Inflammatory macrophage (primary cell): ENCODE measurements at places on chromosomes 3 and 15.

DNA sequence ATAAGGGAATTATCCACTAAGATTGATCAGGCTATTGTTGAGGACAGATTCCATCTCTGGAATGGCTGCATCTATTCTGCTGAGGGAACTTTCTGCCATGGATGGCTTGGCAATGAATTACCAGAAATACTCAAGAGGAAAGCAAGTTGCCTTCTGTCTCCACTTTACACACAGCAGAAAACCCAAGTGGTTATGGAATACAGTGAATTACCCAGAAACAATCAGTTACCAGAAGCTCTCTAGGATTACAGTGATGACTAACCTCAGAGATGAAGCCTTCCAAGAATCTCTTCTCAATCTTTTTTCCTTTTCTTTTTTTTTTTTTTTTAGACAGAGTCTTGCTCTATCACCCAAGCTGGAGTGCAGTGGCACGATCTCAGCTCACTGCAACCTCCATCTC, 183.3 kb downstream of the WDR76 start:
- DNase-seq, result no peak

DNA sequence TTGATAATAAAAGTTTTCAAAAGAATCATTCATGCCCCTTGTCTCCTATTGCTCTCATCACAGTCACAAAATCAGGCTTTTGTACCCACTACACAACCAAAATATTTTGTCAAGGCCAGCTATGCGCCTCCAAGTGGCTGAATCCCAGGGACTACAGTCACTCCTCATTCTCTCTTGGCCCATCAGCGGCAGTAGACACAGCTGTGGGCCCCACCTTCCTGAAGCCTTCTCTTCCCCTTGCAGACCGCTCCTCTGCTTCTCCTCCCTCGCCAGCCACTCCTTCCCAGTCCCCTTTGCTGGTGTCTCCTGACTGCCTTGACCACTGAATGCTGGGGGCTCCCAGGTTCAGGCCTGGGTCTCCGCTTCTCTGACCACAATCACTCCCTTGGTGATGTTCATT, 52.1 kb downstream of the LSM3 start:
- no peak for DNase-seq

DNA sequence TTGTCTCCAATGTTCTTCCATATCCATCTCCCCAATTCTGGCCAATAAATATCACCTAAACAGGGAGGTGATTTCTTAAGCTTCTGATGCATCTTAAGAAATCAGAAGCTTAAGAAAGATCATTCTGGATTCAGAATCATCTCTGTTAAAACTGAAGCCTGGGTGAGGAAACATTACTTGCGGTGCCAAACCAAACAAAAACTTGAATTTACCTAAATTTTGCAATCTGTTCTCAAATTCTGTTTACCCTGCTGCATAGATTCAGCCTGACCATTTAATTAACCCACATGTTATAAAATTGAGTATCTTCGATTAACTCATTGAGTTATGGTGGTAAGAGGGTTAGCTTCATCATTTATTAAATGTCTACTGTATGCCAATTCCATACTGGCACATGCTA, 204.4 kb upstream of the ZNF385D start:
- DNase-seq, result no peak

DNA sequence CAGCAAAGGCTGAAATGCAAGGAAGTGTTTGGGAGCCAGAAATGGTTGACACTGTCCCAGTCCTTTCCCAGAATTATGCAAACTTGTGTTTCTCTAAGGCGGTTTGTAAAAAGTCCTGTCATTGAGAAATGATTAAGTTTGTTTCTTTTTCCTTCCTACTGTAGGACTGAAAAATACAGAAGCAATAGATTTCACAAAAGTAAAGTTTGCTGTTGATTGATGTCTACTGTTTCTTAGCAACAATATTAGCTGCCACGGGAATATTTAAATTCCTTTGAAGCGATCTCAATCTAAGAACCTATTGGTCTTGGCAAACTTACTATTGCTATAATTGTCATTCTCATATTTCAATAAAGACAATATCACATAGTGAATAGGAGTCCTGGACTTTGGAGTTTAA, 100.7 kb upstream of the IL12A start:
- no peak for DNase-seq

DNA sequence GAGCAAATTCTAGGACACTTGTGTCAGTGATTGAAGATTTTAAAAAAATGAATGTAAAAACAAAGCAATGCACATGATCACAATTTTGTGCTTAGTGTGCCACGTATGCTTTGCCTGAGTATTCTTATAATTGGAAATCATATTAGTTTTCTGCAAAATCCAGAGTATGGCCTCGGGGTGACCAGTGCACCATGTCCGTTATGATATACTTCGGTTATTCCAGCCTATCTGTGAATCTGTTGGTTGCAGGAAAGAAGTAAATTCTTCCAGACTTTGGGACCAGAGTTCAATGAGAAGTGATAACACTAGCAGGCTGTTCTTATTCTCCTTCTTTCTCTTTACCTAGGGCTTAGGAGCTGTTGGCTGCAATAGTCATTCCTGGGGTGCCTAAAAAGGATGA, 152.0 kb upstream of the TMC3 start:
- DNase-seq, result no peak

DNA sequence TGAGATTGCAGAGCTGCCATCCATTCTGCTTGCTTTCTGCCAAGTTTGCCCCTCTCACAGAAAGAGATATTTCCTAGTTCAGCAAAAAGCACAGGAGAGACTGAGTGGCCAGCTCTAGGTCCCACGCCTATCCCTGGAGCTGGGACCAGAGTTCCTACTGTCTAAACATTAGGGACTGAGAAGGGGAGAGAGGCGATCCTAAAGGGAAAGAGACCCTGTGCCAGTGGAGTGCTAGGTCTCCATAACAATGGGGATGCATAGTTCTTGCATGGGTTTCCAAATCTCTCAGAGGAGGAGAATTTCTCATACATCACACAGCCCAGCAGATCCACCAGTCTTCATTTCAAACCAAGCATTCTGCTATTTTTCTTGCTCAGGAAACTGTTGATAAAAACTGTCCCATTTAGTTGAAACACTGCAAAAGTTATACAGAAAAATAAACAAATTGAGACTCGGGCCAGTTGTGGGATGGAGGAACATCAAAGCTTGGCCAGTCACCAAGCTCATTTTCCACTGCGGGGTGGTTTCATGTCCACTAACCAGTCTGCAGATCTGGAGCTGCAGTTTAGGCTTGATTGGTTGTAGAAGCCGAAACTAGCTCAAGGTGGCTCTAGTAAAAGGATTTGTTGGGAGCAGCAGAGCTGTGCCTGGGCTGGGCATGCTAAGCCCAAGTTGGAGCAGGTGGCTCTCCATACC, 62.7 kb downstream of the EEFSEC start:
- no peak for DNase-seq

GRCh38 chr15:98666841-98667240, 18.5 kb downstream of the IGF1R start:
- DNase-seq, result no peak

DNA sequence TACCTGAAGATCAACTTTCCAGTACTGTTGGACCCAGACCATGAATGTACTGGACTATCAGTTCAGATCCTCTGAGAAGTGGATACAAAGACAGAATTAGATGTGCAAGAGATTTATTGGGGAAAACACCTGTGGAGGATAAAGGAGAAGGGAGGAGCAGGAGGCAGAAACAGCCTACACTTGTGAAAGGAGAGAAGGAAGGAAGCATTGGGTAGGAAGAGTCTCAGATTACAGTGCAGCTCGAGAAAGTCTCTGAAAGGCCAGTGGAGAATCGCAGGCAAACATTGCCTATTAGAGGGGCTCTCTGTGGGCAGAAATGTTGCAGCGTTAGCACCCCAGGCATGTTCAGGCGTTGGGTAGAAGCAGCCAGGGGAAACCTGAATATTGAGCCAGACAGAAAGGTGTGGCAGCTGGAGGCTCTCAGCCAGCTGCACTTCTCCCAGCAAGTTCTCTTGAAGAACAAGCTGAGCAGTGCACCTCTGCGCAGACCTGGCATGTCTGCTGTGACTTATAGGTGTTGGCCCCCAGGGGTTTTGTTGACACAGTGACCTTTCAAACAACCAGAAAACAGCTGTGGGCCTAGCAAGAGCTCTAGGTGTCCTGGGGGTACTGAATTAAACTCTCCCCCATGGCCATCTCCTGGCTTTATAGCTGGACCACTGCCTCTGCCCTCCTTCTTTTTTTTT, 7.0 kb downstream of the CHST14 start:
- DNase-seq, result no peak

DNA sequence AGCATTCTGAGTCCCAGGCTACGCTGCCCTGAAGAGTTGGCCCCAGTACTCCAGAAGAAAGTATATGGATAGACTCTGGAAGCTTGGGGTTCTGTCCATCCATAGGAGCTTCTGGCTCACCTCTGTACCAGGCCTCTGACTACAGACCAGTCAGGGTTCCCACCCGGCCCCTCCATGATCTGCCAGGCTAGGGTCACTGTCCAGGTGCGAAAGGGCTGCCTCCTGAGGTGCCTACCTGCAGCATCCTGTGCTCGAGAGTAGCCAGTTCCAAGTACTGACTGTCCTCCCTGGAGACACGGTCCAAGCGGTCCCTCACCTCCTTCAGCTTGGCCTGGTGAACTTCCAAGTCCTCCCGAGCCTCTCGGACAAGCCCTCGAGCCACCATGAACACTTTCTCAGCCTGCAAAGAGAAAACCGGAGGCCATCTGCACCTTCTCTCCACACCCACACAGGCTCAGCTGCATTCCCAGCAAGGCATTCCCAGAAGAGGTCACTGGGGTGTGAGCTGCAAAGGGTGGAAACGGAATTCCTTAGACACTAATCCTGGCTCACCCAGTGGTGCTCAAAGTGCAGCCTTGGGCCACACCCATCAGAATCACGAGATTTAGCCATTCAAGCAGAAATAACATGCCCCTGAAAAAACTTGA, 3.7 kb upstream of the PLXNB1 start:
- no peak for DNase-seq

- no peak for DNase-seq
Observed at GRCh38 chr15:69849232-69849610, 248.5 kb downstream of the TLE3 start.

DNA sequence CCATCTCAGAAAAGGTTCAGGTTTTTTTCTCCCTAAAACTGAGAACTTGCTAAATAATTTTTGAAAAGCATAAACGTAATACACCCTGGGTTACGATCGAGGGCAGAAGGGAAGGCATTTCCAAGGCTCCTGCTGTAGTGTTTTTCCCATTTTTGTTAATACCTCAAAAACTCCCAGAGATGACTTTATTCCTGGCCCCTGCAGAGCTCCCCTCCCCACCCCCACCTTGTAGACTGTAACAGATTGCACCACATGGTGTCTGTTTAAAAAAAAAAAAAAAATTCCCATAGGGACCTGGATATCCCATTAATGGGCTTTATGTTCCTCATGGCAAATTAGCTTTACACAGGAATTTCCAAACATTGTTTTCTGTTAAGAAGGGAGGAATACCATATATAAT, 38.2 kb downstream of the FEZF2 start:
- no peak for DNase-seq

- no peak for DNase-seq
Observed at GRCh38 chr3:55282994-55283393, 204.1 kb downstream of the WNT5A start.

GRCh38 chr3:26675336-26675735, 52.8 kb downstream of the LRRC3B start:
- DNase-seq, result no peak

GRCh38 chr3:55333923-55334322, 153.2 kb downstream of the WNT5A start:
- no peak for DNase-seq

DNA sequence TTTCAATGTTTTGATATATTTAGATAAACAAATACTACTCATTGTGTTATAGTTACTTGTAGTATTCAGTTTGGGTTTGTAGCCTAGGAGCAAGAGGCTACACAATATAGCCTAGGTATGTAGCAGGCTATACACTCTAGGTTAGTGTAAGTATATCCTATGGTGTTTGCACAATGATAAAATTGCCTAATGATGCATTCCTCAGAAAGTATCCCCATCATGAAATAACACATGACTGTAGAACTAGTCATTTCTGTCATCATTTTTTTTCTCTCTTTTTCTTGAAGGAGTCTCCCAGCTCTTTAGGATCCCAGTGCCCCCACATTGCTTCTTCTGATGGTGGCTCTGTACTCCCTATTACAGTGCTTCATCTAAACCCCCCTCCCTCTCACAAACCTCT, 157.7 kb upstream of the CADPS start:
- DNase-seq, result no peak

DNA sequence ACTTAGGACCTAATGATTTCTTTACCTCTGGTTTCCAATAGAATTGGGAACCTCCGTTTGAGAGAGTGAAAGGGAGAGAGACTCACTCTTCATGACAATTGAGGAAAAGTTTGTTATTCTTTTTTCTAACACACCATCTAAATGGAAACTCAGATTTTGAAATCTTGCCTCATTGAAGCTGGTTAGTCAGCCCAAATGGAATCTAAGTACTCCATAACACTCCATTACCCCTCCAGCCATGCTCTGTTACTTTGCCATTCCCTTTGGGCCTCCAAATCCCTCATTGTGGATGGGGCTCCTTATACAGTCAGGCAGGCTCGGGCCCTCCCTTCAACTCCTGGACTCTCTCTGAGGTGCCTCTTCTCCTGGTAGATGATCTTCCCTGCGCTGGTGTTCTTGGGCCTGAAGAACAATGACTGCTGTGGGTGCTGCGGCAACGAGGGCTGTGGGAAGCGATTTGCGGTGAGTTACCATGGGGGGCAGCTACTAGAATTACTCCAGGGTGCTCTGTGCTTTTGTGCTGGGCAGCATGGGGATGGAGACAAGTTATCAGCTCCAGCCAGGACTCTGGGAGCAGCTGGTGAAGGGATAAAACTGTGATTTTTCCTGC, 1.1 kb downstream of the TM4SF4 start:
- no peak for DNase-seq

- no peak for DNase-seq
Observed at GRCh38 chr15:95558131-95558530, 772.4 kb upstream of the NR2F2 start.

GRCh38 chr3:4250064-4250463, 53.1 kb upstream of the SETMAR start:
- DNase-seq, result no peak

- peak; percentile 76 for DNase-seq
Observed at GRCh38 chr15:60418096-60418495, 20.3 kb upstream of the ANXA2 start.

DNA sequence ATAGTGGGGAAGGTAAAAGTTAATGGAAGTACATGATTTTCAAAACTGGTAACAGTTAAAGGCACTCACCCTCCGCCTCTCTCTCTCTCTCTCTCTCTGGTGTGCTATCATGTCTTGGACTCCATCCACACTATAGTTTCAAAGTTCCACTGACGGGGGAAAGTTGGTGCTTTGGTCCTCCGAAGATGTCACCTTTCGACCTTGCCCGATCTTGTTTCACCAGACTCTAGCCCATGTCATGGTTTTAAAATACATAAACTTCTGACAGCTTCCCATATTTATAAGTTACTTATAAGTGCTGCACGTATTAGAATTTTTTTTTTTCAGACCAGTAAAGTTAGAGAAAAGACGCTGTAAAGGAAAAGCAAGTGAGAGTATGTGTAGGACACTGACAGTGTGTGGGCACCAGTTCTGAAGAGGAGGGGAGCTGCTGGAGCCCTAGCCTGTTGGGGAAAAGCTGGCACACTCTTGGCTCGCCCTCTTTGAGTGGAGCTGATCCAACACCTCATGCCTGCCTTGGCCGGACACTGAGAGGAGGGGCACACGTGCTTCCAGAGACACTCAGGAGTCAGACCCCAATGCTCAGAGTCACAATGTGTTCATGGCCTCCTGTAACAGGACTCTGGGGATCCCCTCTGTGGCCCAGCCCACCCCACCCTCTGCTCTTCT, 200.5 kb upstream of the TPM1 start:
- no peak for DNase-seq

- DNase-seq, result no peak
Observed at GRCh38 chr3:183613366-183614285, 21.8 kb upstream of the KLHL24 start.
